NB4 (cell line): ENCODE measurements at places on chromosomes 4 and X.

DNA sequence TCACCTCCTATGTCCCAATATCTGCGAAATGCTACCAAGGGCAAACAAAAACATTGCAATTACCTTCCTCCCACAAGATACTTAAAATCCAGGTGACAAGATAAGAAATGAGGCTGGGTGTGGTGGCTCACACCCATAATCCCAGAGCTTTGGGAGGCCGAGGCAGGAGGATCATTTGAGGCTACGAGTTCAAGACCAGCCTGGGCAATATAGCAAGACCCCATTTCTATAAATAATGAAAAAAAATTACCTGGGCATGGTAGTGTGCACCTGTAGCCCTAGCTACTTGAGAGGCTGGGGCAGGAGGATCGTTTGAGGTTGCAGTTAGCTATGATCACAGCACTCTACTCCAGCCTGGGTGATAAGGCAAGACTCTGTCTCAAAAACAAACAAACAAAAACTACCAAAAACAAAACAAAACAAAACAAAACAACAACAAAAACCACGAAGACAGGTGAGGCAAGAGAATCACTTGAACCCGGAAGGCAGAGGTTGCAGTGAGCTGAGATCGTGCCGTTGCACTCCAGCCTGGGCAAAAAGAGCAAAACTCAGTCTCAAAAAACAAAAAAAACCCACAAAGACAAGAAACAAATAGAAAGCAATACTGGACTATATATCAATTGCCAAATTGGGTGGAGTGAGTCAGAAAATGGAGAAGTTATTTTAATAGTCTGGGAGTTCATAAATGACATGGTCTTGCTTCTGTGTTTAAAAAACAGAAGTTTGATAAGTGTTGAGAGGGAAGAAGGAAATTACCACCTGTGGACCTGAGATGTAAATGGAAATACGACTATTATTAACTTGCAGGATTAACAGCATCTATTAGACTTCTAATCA, 176.5 kb downstream of the FBXW7 start:
- DNase-seq, result peak; percentile 39

GRCh38 chrX:144896323-144896722, 351.0 kb upstream of the SPANXN1 start:
- DNase-seq, result peak; percentile 5

DNA sequence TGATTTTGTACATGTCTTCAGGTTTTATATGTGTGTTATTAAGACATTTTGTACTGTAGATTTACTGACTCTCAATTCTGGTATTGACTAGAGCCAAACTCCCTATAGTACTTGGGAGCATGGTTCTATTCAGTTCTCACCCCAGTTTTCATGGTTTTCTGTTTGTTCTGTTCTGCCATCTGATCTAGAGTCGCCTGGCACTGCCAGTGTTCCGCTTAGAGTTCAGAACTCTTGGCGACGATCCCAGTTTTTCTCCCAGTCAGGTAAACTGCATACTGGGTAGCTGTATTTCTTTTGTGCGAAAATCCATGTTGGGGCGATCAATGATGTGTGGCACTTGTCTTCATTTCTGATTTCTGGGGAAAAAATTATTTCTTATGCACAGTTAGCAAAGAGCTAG, 78.0 kb downstream of the PHOX2B start:
- no peak for DNase-seq

DNA sequence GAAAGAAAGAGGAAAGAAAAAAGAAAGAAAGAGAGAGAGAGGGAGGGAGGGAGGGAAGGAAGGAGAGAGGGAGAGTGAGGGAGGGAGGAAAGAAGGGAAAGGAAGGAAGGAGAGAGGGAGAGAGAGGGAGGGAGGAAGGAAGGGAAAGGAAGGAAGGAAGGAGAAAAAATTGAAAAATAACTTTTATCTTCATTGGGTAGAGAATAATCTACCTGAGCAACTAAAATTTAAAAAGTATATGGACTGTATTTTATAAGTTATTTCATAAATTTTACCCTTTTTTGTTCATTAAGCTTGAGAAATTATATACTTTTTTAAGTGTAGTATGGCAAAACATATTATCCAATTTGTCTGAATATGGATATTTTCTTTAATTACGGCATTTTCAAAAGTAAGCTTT, 32.0 kb downstream of the ARSJ start:
- no peak for DNase-seq

DNA sequence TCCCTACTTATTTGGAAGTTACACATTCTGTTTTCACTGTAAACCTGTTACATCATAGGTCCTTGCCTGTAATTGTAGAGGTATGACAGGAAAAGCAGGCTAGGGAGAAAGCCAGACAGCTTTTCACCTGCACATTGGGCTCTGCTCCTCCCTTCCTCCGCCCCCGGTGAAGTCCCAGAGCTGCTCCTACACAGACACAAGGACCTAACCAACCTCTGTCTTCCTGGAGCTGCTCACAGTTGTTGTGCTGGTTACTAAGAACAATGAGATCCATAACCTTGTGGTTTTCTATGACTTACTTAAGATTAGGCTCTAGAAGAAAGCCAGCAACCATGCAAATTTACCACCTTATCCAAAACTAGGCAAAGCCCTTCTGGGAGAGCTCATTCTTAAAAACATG, 40.0 kb downstream of the MOSPD2 start:
- DNase-seq, result no peak

- DNase-seq, result no peak
Observed at GRCh38 chr4:11565899-11566298, 137.2 kb upstream of the HS3ST1 start.

DNA sequence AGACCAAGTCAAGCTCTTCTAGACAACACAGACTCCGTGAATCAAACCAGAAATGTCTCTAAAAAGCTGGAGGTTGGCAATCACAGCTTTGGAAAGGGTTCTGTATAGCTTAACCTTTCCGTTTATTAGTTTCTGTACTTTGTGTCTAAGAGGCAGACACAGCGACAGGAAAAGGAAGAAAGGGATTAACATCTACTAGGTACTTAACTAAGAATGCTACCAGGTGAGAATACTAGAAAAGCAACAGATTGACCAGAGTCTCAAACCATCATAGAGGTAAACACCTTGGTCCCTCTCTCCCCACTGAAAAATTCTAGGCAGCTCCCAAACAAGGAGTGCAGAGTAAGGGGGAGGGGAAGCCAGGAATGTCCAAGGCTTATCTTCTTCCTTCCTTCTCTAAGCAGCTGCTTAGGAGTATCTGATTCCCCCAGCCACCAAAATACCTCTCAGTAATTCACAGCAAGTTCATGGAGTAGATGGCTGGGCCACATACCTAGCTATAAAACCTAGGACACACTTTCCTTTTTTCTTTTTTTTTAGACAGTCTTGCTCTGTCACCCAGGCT, 80.8 kb downstream of the APBB2 start:
- no peak for DNase-seq

- no peak for DNase-seq
Observed at GRCh38 chrX:2402361-2402690, 98.5 kb downstream of the DHRSX start.

GRCh38 chrX:44908153-44908552, 35.2 kb downstream of the KDM6A start:
- peak; percentile 32 for DNase-seq

DNA sequence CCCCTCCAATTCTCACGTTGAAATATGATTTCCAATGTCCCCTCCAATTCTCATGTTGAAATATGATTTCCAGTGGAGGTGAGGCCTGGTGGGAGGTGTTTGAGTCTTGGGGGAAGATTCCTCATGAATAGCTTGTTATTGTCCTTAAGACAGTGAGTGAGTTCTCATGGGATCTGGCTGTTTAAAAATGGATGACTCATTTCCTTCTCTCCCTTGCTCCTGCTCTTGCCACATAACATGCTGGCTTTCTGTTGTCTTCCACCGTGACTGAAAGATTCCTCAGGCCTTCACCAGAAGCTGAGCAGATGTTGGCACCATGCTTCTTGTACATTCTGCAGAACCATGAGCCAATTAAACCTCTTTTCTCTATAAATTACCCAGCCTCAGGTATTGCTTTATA, 346.8 kb upstream of the TECRL start:
- peak; percentile 50 for DNase-seq

DNA sequence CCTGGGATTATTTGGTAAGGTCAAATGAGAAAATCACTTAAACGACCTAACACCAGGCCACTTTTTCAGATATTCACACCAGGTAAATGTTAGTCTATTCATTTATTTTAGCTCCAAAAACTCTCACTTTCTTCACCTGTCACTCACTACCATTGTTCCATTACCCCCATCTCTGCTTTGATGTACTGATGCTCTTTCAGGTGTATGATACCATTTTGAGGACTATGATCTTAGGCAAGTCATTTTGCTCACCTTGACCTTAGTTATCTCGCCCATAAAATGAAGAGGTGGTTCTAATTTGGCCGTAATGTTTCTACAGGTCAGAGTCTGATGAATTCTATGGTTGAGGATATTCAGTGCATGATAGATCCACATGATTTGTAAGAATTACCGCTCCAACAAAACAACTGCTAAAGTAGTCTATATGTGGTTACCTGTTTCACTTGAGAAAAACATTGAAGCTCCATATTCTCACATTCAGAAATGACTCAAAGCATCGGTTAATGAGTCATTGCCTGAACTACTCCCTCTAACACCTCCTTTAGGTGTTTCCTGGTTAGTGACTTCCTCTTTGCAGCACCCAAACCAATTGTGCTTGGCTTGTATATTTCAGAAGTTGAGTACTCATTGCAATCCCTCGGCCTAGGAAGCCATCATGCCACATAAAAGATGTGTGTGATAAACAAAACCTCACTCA, 4.5 kb downstream of the DTHD1 start:
- DNase-seq, result peak; percentile 93

DNA sequence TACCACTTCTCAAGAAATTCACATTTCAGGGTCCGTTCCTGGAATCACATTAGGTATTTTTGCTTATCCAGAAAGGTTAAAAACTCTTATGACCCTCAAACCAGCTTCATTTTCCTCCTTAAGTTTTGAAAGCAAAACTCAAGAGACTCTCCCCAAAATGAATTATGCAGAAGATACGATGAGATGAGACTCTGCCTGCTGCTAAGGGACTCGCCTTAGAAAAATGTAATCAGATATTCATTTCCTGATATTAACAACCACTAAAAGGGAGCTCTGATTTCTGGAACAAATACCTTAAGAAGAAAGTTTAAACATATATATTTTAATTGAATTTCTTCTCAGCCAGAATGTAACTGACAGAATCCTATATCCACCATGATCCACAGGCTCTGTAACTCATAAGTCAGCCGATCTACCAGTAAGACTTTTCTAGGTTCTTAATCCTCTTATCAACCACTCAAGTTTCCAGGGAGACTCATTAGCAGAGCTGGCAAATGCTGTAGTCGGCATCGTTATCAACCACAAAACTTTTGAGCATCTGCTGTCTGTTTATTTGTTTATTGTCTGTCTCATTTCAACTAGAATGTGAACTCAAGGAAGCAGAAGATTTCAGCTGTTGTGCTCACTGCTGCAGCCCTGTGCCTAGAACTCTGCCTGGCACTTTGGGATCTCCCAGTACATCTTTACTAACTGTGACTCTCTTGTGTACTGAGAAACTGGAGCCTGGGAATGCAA, 112.5 kb downstream of the LDB2 start:
- no peak for DNase-seq

- DNase-seq, result peak; percentile 25
Observed at GRCh38 chrX:115957862-115958490, 212.6 kb upstream of the AGTR2 start.

DNA sequence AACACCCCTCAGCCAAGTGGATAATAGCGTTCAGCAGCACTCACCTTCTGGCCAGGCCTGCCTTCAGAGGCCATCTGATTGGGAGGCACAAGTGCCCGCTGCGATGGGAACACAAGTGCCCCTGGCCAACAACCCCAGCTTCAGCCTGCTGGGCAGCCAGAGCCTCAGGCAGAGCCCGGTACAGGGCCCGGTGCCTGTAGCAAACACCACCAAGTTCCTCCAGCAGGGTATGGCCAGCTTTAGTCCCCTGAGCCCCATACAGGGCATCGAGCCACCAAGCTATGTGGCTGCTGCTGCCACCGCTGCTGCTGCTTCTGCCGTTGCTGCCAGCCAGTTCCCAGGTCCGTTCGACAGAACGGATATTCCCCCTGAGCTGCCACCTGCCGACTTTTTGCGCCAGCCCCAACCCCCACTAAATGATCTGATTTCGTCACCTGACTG, 55.9 kb upstream of the MTM1 start:
- DNase-seq, result no peak

DNA sequence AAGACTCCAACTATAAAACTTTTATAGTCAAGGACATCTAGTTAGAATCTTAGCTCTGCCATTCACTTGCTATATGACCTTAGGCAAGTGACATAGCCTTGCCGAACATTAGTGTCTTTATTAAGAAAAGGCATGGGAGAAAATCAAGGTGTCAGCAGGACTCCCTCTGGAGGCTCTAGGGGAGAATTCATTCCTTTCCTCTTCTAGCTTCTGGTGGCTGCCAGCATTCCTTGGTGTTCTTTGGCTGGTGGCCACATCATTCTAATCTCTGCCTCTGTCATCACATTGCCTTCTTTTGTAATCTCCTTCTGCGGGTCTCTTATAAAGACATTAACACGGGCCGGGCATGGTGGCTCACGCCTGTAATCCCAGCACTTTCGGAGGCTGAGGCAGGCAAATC, 99.8 kb downstream of the PPP1R2C start:
- no peak for DNase-seq

- DNase-seq, result no peak
Observed at GRCh38 chr4:102352781-102353180, 7.5 kb upstream of the SLC39A8 start.

DNA sequence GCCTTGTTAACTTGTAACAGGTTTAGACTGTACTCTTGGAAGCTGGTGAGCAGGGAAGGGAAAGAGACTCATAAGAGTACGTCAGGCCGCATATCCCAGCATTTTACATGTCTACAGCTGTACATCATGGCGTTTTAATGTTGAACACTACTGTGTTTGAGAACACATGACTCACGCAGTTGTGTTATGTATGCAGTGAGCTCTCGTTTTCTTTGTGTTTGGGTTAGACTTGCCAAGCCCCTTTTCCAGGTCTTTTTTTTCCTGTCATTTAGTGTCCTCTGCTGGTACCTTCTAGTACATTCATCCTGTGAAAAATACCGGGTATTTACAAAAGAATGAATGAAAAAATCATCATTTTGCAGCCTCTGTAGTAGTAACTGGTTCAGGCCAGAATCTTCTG, 35.3 kb downstream of the SMS start:
- DNase-seq, result no peak

DNA sequence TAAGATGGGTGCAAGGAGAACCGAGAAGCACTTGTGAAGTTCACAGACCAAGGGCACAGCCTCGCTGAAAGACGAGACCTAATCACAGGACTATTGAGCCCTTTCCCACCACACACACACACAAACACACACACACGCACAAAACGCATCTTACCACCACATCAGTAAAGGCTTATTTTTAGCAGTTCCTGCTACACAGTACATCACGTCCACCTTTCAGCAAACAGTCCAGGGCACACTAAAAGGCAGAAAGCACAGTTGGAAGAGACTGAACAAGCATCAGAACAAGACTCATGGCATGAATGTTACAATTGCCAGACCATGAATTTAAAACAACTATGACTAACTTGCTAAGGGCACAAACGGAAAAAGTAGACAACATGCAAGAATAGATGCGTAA, 83.6 kb upstream of the MAPK10 start:
- no peak for DNase-seq

- DNase-seq, result no peak
Observed at GRCh38 chr4:152515678-152516077, 20.2 kb downstream of the FBXW7 start.
